ENCODE measurements at places on chromosomes 1 and 21.

DNA sequence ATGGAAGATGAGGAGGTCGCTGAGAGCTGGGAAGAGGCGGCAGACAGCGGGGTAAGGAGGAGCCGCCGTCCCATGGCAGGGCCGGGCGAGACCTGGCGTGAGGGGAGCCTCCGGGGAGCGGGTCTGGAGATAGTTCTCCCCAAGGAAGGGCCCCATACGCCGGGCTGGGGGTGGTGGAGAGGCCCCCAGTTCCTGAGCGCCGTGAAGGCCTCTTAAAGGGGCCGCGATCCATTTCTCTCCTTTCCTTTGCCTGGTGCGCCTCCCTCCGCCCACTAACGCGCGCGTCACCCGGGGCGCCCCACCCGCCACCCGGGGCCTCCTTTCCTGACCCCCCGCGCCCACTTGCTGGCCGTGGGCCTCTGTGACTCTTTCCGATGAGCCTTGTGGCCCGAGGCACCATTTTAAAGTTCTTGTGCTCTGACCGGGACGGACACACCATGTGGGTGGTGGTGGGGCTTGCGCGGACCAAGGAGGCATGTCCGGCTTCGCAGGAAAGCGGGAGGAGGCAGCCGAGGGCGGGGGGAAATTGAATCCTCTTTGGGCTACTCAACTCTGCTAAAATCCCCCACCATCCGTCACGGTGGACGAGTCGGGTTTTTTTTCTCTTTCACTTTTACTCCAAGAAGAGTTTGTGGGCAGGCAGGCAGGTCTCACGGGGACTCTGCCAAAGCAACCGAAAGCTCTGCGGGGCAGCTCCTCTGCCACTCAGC lies 371 bp downstream of the SZRD1 start:
- peak; percentile 78 for DNase-seq

DNA sequence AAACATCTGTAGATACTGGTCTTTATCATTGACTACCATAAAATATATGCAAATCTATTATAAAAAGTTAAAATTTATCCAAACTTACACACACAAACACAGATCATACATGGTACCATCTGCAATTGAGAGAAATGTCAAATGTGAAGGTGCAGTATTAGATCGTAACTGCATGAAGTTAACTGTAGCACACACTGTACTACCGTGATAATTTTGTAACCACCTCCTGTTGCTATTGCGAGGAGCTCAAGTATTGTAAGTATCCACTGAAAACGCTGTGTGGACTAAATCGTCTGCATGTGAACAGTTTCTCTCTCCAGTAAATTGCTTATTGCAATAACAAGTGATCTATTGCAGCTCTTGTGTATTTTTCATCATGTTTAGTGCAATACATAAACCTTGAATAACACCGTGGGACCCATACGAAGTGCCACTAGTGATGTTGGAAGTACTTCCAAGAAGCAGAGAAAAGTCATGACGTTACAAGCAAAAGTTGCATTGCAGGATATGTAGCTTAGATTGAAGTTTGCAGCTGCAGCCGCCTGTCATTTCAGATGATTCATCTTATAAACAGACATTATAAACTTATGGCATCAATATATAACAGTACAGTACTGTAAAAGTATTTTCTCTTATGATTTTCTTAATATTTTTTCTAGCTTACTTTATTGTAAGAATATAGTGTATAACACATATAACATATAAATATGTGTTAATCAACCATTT lies 172.9 kb downstream of the SDCCAG8 start:
- DNase-seq: no peak

DNA sequence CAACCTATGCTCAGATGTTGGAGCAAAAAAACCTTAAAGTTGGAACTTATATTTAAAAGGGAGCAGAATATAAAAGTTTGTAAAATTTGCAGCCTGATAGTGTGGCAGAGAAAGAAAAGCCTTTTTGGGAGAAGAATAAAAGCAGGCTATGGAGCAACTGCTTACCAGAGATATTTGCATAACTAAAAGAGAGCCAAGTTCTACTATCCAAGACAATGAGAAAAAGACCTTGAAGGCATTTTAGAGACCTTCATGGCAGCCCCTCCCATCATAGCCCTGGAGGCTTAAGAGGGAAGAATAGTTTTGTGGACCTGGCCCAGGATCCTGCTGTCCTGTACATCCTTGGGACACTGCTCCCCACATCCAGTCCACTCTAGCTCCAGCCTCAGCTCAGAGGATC lies 312.5 kb upstream of the ZRANB2 start:
- no peak for DNase-seq

GRCh38 chr1:173205146-173206051 lies 1.7 kb downstream of the TNFSF4 start:
- no peak for DNase-seq

- DNase-seq: no peak
Observed at GRCh38 chr1:115781851-115782250, 13.3 kb upstream of the CASQ2 start.

- no peak for DNase-seq
Observed at GRCh38 chr1:208581209-208581608, 337.0 kb upstream of the PLXNA2 start.

- DNase-seq: no peak
Observed at GRCh38 chr1:208248307-208248801, 4.2 kb upstream of the PLXNA2 start.

DNA sequence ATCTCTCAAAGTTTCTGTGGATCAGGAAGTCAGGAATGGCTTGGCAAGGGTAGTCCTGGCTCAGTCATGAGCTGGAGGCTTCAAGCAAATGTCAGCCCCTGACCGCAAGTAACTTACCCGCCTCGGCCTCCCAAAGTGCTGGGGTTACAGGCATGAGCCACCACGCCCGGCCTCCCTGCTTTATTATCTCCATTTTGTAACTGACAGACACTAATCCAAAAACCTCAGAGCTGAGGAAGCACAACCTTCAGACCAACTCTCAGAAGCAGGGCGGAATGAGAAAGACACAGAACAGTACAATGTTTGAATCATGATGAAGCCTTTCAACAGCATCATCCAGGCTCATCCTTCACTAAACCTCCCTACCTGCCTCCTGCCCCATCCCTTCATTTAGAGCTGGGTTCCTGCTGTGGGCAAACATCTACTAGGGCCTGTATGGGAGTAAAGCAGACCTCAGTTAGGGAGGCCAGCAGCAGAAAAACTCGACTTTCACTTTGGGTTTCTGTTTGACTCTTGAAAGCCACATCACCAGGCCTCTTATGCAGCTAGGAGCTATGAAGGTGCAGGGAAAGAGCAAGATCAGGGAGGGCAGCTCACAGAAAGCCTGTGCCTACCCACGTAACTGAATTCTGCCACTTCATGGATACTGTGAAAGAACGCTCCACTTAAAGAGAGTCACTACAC lies 84.4 kb upstream of the RAB4A start:
- DNase-seq: no peak

DNA sequence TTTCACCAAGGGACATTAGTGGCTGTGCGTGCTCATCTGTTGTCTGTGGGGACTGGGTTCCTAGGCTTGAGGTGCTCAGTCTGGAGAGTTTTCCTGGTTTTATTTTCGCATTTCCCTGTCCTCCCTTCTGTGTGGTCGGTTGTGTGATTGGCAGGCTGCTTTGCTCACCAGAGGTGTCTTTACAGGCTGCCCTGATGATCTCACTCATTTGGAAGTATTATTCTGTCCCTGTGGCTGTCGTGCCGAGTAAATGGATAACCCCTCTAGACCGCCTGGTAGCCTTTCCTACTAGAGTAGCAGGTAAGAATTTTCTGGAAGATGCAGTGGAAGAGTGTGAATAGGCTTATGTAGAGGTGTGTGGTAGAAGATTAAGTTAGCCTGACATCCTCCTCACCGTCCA lies 44.1 kb upstream of the HMGN1 start:
- DNase-seq: no peak

- no peak for DNase-seq
Observed at GRCh38 chr1:14482784-14483450, 115.6 kb upstream of the KAZN start.
